Fibroblast of gingiva (primary cell): ENCODE measurements at places on chromosomes 4 and X.

- no peak for DNase-seq
Measured at GRCh38 chr4:101756181-101756580, 34.3 kb upstream of the BANK1 start.

DNA sequence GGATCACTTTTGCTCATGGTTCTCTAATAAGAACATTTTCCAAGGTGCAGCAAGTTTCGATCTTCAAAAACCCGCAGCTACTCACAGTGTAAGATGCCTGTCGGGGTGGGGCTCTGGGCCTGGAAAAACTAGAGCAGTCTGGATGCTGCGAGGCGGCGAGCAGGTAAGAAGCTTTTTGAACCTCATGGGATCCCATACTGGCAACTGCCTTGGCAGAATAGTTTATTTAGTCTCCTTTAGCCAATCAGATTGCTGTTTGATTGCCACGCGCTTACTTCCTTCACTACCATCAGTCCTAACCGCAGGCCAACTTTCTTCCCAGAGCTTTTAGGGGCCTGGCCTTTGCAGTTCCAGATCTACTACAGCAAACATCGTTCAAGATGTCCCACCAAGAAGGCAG, 61.3 kb upstream of the MAGEB10 start:
- no peak for DNase-seq

- peak; percentile 83 for DNase-seq
Measured at GRCh38 chr4:53855581-53856250, 208.7 kb downstream of the CHIC2 start.

GRCh38 chr4:185682236-185682635, 129.8 kb downstream of the SORBS2 start:
- DNase-seq, result no peak

GRCh38 chr4:75723163-75724065, 963 bp upstream of the USO1 start:
- peak; percentile 58 for DNase-seq

DNA sequence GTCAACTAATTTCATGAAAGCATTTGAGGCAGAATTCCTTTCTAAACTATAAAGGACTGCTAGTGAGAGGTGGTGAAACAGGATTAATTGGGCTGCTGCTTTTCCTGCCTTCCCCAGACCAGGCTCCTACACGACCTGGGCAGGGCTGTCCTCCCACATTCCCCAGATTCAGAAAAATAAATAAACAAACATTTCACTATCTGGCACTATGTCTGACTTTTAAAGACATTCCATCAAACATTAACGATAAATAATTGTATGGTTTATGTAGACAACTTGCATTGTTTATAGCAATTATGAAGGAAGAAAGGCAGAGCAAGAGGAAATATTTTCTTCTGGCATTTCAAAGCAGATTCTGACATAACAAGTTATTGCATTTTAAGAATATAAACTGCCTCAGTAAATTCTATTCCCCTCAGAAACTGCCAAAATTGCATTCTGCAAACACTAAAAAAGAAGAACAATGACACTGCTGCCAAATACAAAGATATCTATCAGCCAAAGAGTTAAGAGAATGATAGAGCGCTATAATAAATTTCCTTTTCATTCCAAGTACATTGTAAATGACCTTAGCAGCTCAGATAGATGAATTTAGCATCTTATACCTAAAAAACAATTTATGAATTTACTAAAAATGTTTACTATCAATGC, 214.7 kb upstream of the INTU start:
- no peak for DNase-seq

DNA sequence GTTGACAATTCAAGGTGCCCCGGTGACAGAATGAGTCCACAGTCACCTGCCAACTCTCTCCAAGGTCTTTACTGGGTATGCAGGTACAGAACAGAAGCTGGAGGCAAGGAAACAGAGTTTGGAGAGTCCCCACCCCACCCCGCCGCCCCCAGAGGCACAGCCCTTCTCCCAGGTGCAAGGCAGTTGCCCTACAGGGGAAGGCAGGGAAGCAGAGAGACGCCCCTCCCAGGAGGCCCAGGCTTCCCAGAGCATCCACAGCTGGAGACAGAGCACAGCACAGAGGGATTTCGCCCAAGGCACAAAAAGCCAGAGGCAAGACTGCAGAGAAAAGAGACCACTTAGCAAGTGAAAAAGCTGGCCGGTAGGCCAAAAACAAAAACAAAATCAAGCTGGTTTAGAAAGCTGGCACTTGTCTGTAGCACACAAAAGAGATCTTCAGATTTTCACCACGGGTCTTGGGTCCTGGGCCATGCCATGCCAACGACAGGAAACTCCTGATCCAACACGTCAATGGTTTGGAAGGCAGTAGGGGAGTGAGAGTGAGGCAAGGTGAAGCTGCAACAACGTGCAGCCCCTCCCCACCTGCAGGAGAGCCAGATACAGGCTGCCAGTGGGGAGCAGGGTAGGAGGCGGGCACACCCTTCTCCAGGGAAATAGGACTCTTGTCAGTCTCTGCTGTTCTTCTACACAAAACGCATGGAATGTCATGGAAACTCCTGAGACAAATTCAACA, 113.3 kb downstream of the AFAP1 start:
- no peak for DNase-seq

GRCh38 chr4:177222781-177223180, 86.9 kb upstream of the NEIL3 start:
- no peak for DNase-seq

- DNase-seq, result no peak
Measured at GRCh38 chrX:35017284-35017683, 74.7 kb downstream of the FAM47B start.

GRCh38 chr4:45120163-45120562, 393.8 kb upstream of the GNPDA2 start:
- no peak for DNase-seq

DNA sequence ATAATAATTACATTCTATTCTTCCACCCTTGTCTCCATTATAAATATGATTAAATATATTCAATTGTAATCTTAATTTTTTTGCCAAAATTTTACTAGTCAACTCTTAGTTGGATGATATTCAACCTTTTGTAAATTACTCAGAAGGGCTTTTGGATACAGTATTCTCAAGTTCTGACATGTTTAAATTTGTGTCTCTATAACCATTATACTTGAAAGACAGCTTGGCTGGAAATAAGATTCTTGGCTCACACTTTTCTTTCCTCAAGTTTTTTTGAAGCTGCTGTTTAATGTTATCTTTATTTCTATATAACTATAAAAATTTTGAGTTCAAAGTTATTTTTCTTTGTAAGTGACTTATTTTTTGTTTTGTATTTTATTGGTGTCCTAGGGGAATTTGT, 214.4 kb downstream of the ARAP2 start:
- DNase-seq, result no peak

GRCh38 chr4:76563454-76564122, 128.6 kb downstream of the SHROOM3 start:
- no peak for DNase-seq

DNA sequence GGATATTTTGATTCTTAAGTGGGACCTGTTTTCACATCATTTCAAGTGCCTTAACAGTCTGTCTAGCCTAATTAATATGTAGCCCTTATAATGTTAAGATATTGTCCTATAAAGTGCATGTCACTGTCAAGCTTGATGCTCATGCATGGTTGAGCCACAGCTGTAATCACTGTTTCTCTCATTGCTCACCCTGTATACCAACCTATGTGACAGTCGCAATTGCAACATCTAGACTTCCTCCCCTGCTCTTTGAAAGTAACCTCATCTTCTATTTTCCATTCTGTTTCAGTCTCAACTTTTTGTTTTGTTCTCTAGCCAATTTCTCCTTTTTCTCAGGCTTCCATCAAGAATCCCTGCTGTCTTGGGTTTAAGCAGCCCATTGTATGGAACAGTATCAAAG, 24.4 kb upstream of the MSL3 start:
- no peak for DNase-seq

- no peak for DNase-seq
Measured at GRCh38 chr4:181301735-181302710, 941.2 kb upstream of the TENM3 start.

DNA sequence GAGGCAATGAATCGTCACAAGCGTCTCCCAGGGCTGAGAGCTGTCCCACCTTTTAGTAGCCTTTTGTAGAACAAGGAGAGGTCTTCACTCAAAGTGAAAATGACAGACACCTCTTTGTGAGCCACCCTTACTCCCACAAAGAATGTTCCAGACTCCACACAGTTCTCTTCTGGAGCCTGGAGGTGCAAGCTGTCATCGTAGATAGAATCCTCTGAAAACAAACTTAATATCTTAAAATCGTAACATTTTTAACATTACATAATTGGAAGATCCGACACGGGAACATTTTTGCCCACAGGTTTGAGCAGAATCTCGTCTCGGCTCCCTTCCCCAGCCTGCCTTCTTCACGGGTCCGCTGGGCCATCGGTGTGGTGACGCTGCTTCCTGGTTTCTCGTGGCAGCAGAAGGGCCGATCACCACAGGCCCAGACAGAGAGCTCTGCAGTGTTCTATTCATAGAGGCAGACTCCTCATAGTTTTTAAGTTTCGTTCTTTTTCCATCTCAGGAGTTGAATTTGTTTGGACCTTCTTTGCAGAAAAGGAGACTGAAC, 27.7 kb downstream of the WFS1 start:
- DNase-seq, result no peak
